ENCODE measurements at places on chromosomes 2 and 18. TPM values are rescaled to one million over a fixed set of nuclear protein-coding genes. Genes with fewer than 3 reads are reported as not detected.

GRCh38 chr2:158129037-158129436, 27.4 kb downstream of the UPP2 start:
- no peak for DNase-seq

GRCh38 chr2:230692760-230693159, 19.9 kb upstream of the CAB39 start:
- no peak for DNase-seq

GRCh38 chr2:150167711-150168110, 319.8 kb downstream of the RND3 start:
- DNase-seq = no peak

DNA sequence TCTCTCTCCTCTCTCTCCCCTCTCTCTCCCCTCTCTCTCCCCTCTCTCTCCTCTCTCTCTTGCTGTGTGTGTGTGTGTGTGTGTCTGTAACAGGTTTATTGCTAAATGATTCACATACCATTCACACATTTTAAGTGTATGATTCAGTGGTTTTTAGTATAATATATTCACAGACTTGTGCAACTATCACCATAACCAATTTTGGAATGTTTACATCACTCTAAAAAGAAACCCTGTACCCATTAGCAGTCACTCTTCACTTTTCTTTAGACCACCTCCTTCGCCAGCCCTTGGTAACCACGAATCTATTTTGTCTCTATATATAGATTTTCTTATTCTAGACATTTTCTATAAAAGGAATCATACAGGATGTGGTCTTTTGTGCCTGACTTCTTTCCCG, 11.4 kb downstream of the THNSL2 start:
- DNase-seq = no peak

The RNMT gene
- 66.0 TPM for polyA plus RNA-seq

The RNF125 gene
- polyA plus RNA-seq = 2.7 TPM

The DSG2 gene
- polyA plus RNA-seq = 55.9 TPM

The HAAO gene
- polyA plus RNA-seq = 38.9 TPM

The RPRM gene
- polyA plus RNA-seq = 3.2 TPM

Data from left kidney (tissue), 8 donors.